ELF-1 (cell line): ENCODE measurements at places on chromosomes 16 and 17.

DNA sequence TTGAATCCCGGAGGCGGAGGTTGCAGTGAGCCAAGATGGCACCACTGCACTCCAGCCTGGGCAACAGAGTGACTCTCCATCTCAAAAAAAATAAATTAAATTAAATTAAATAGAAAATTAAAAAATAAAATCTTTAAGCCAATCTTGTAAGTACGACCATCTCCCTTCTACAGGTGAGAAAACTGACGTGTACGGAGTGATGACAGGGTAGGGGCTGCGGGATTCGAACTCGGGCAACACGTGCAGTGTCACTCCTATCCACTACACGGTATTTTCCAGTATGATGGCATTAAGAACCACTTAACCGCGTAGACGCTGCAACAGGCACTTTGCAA, 762 bp downstream of the WDR59 start:
- DNase-seq: no peak

DNA sequence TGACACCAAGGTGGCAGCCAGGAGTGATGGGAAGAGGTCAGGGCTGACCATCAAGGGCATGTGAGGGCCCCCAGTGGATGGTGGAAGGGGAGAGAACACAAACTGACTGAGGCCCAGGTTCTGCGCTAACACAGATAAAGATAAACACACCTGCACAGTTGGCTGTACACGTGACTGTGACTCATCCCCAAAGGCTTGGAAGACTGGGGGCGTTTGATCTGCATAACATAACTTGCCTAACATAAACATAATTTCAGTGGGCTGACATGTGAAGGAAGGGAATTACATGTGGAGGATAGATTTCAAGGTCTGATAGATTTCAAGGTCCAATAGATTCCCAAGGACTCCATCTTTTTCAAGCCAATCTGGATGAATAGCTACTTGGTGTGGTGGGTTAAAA, 100.9 kb upstream of the TNRC6C start:
- no peak for DNase-seq

GRCh38 chr16:47991491-47991890, 164.3 kb downstream of the ABCC12 start:
- no peak for DNase-seq

DNA sequence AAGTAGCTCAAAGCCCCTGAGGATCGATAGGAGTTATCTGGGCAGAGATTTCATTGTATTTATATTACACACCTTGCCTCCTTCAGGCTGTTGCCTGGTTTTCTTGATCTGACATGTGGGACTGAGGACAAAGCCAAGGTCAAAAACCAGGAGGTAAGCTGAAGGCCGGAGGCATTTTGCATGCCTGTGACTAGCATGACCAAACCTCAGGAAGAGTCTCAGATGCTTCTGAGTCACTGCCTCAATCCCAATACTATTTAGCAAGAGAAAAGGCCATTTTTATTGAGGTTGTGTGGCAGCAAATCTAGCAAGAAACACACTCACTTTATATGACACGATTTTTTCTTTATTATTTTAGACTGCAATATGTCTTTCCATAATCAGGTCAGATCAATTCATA, 968.1 kb downstream of the CDH11 start:
- DNase-seq: no peak

DNA sequence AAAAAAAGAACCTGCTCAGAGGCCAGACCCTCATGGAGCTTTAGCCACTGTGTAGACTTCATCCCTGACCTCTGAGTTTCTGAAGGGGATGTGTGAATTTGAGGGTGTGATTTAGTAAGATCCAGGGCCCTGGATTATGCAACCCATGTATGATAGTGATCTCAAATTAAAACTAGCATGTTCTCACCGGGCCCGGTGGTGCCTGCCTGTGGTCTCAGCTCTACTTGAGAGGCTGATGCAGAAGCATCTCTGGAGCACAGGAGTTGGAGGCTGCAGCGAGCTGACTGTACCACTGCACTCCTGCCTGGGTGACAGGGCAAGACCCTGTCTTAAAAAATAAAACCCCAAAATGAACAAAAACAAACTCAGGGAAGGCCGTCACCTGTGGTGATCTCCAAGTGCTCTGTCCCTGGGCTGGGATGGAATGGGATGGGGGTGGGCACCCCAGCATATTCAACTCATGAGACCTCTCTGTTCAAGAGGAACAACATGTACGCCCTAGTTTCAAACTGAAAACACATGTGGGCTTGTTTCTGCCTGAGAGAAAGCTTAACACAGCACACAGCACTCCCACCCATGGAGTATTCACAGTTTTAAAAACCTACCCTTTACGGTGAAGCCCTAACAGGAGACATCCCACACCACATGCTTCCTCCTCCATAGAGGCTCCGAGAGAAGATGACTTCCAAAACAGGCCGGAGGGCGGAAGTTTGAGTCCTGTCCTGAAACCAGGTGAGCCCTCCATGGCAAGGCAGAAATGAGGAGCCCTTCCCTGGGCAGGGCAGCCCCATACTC, 30.1 kb downstream of the GNPTG start:
- DNase-seq: no peak

DNA sequence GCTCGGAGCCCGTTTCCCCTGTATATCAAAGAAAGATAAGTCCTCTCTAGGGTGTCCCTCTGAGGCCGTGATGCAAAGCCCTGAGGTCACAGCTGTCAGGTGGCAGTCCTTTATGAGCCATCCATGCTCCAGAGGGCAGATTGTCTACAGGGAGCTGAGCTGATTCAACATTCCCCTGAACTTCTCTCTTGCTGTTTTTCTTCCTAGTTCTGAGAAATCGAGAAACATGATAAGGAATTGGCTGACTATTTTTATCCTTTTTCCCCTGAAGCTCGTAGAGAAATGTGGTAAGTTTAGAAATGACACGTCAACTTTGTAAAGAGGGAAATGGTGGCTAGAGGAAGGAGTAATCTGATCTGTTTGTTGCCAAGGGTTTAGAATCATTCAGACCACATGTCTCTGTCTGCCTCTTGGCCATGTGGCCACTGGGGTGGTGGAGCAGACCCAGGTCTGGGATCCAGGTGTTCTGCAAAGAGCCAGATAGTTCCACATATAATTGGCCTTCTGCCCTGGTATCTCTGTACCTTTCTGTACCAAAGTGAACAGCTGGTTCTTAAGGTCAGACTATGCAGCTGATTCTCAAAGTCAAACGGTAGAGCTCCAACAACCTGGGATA, 3.5 kb downstream of the CTNS start:
- DNase-seq: peak; percentile 44

DNA sequence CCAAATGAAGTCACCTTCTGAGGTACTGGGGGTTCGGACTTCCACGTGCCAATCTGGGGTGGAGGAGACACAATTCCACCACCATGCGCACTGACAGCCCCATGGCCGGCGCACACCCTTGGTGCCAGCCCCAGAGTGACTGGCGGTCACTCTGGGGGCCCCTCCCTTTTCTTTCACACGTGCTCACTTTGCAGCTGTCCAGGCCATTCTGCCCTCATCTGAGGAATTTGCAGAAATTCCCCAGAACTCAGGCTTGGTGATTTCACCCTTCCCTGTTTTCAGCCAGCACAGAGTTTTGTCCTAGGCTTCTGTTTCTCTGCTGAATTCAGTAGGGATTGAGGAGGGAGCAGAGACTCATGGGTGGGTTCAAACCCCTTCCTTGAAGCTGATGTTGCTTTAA, 54.8 kb downstream of the CDRT4 start:
- DNase-seq: no peak

- DNase-seq: no peak
Observed at GRCh38 chr17:28407974-28408306, 1.9 kb upstream of the SLC46A1 start.

GRCh38 chr16:15545544-15545943, 97.4 kb downstream of the MARF1 start:
- DNase-seq: no peak

DNA sequence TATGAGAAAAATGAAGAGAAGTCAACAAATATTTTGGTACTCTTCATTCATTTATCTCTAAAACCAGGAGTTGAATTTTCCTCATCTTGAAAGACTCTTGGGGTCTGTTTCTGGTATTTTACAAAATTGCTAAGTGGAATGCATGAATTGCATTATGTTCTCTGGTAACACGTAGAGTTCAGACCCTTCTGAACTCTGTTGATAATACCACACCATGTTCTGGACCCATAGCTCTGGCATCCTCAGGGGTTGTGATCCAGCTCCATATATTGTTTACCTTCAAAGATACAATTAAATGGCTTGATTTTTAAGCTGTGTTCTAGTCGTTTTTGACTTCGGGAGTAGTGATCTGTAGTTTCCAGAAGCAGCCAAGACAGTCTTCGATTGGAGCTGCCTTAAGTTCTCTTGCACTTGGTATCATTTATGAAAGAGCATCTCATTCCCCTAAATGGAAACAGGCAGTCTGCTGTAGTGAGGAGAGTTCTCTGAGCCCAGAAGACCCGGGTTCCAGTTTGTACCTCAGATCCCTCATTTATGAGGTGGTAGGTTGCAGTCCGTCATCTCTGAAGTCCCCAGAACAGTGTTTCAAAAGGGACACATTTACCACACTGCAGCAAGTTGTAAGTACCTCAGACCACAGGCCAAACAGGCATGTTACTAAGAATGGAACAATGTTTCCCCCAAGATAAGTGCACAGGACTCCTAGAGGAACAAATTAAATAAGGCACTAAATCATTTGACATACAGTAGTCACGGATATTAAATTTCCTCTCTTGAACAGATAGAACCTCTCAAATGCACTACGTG, 9.6 kb downstream of the PSMD7 start:
- DNase-seq: no peak

- no peak for DNase-seq
Observed at GRCh38 chr16:67917852-67918236, 13.8 kb downstream of the CTRL start.

- DNase-seq: no peak
Observed at GRCh38 chr17:11264183-11264871, 23.3 kb downstream of the SHISA6 start.

GRCh38 chr17:38451030-38451839, 23.0 kb downstream of the ARHGAP23 start:
- DNase-seq: peak; percentile 88

GRCh38 chr16:80463326-80463725, 77.5 kb upstream of the DYNLRB2 start:
- DNase-seq: no peak

DNA sequence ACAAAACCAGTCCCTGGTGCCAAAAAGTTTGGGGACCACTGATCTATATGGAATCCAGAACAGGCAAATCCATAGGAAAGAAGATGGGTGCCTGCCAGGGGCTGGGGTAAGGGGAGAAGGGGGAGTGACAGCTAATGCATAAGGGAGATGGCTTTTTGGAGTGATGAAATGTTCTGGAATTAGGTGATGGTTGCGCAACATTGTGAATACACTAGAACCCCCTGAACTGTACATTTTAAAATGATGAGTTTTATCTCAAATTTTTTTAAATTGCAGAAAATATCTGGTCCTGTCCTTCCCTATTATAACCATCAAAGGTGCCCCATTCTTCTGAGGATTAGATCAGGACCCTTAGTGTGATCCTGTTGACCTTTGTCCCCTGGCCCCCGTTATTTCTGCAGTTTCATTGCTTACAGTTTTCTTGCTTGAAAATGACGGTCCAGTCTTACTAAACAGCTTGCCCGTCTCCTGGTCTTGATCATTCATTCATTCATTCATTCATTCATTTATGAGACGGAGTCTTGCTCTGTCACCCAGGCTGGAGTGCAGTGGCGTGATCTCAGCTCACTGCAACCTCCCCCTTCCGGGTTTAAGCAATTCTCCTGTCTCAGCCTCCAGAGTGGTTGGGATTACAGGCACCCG, 4.6 kb downstream of the BCO1 start:
- no peak for DNase-seq

DNA sequence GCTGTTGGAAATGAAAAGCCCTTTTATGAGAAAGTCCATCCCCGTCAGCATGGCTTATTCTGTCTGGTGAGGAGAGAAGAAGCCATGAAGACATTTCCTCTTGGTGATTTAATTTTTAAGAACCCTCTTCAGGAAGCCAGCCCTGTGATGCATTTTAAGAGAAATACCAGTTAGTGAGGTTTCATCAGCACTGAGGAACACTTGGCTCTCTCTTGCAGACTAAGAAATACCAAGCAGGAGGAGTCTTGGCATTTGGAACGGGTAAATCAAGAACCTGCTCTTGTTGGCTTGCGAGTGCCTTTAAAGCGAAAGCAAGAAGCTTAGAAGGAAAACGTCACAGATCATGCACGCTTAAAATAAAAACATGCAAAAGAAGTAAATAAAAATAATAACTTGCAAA, 17.5 kb downstream of the RAB11FIP3 start:
- DNase-seq: no peak

DNA sequence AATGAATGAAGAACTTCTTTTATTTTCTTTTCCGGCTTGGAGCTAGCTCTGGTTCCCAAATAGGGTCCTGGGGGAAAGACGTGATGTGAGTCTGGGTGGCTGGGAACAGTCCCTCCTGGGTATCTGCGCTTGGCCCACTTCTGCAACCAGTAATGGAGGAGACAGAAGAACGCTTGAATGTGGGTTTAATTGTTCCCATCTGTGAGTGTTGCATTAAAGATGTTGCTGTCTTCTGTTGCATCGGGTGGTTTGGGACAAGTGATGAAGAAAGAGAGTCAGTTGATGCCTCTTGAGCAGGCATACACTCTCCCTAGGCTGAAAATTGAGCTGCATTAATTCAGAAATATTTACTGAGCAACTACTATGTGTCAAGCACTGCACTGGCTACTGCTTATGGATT, 511.1 kb downstream of the CDH13 start:
- no peak for DNase-seq
